Activated T-helper 2 cell treated with anti-CD3 and anti-CD28 coated beads, Interferon-gamma antibody, Interleukin-2, Interleukin-4, amounts not matched to agents 10 μg/mL and 5 μg/mL and 100 μg/mL, durations not matched to agents 14 hours and 24 hours and 36 hours (primary cell): ENCODE measurements at places on chromosomes 12 and 14. TPM values are rescaled to one million over a fixed set of nuclear protein-coding genes. Genes with fewer than 3 reads are reported as not detected.

CISTR gene
- not detected in 2 replicates for total RNA-seq

FSCB gene
- total RNA-seq: not detected in 2 replicates

OR9K2 gene
- total RNA-seq: not detected in 2 replicates

TMEM260 gene
- total RNA-seq: 15.9 and 16.8 TPM in 2 replicates

GRCh38 chr14:100146531-100147091, 12.8 kb downstream of the DEGS2 start:
- DNase-seq: no peak

- DNase-seq: no peak
Observed at GRCh38 chr12:108352591-108352990, 13.5 kb upstream of the CMKLR1 start.

KLRD1 gene
- total RNA-seq: 3.3 and 3.5 TPM in 2 replicates
